ENCODE measurements at places on chromosomes 5 and 9. TPM values are rescaled to one million over a fixed set of nuclear protein-coding genes. Genes with fewer than 3 reads are reported as not detected.

GRCh38 chr9:14068690-14069089 is 245.3 kb downstream of the NFIB start:
- no peak for DNase-seq

GRCh38 chr9:8329561-8330283 is 530.1 kb upstream of the DMAC1 start:
- DNase-seq = no peak

The NUTM2F gene
- total RNA-seq = not detected

The ELOVL7 gene
- 0.48 TPM for total RNA-seq

DNA sequence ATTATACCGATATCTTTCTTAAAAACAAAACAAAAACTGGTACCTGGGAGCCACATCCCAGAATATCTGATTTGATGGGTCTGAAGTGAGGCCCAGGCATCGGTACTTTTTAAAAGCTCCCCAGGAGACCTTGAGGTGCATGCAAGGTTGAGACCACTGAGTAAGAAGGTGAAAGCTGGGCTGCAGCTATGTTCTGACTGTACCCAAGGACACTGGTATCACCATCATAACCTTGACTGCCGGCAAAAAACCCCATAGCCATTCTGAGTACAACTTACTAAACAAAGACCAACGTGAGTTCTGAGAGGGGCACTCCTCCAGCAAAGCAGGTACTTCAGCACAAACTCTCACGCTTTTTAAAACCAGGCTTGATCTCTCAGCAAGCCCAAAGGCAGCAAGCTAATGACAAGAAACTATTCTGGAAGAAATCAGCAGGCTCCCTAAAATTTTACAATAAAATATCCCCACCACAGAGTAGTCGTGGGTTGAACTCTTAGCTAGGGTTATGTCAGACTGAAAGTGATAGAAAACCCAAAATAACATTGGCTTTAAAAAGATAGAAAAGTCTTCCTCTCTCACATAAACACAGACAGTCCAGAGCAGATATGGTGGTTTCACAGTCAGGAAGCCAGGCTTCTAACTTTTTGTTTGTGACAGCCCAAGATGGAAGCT is 263.9 kb downstream of the SAXO1 start:
- DNase-seq = no peak

DNA sequence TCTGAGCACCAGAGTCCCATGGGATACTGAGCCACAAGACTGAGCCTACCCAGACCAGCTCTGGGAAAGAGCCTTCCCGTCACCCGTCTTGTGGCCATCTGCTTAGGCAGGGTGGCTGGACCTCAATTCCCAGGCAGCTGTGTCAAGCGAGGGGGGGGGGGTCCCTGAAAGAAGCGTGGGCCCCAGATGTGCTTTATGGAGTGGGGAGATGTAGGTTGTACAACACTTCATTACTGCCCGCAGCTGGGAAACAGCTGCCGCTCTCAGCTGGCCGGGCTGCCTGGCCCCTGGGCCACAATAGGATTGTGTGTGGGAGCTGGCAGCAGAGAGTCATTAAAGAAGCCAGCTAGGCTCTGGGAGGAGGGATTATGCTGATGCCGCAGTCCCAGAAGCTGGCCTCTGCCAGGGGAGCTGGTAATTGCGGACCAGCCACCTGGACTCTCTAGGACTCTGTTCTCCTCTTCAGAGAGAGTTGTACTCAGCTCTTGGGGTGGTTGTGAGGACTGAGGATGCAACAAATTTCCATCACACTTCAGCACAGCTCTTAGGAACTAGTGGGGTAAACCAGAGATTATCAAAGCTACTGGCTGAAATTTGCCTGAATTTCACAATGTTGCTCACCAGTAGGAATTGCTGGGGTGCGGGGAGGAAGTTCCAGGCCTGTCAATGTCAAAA is 145.4 kb downstream of the GADD45G start:
- DNase-seq = no peak

The KCNIP1 gene
- not detected for total RNA-seq
